ENCODE measurements at places on chromosomes 12 and 14. TPM values are rescaled to one million over a fixed set of nuclear protein-coding genes. Genes with fewer than 3 reads are reported as not detected.

DNA sequence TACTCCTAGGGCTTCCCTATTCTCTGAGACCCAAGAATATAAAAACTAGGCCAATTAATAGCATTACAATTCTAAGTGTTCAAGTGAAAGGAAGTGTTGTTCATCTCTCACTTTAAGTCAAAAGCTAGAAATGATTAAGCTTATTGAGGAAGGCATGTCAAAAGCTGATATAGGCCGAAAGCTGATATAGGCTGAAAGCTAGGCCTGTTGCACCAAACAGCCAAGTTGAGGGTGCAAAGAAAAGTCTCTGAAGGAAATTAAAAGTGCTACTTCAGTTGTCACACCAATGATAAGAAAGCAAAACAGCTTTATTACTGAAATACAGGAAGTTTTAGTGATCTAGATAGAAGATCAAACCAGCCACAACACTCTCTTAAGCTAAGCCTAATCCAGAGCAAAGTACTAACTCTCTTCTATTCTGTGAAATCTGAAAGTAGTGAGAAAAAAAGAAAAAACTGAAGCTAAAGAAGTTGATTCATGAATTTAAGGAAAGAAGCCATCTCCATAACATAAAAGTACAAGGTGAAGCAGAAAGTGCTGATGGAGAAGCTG lies 68.9 kb downstream of the SLC6A15 start:
- H3K36me3 ChIP-seq, result no peaks in the 10 kb centered on the region
- no peak overlapping the region for H3K27ac ChIP-seq
- DNase-seq, result no peak
- no peaks in the 10 kb centered on the region for H3K27me3 ChIP-seq
- no peaks in the 10 kb centered on the region for H3K4me1 ChIP-seq

DNA sequence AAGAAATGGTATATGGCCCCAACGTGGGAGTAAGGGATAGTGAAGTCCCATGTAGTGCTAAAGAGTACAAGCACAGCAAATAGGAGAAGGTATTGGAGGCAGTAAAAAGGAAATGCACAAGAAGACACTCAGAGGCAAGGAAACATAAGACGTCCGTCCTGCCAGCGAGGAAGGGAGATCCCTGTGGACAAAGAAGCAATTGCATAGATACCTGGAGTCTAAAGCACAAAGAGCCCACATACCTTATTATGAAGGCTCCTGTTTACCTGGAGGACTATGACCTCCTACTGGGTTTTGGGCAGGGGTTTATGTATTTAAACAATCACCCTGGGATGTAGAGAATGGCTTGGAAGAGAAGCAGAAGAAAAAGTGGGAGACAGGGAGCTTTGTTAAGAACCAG lies 341.2 kb upstream of the DCN start:
- DNase-seq, result no peak
- H3K36me3 ChIP-seq, result no peaks in the 10 kb centered on the region
- peaks cover 8% of the 10 kb centered on the region for H3K4me1 ChIP-seq
- H3K27me3 ChIP-seq, result no peaks in the 10 kb centered on the region
- H3K4me3 ChIP-seq, result no peak overlapping the region

Gene P3H3
- 55.7 TPM for total RNA-seq

- DNase-seq, result no peak
- no peaks in the 10 kb centered on the region for H3K36me3 ChIP-seq
- peaks cover 27% of the 10 kb centered on the region for H3K4me1 ChIP-seq
- H3K27ac ChIP-seq, result peak overlapping the region; percentile 73
- H3K27me3 ChIP-seq, result no peaks in the 10 kb centered on the region
Measured at GRCh38 chr12:92304371-92305055, 158.9 kb upstream of the BTG1 start.

Gene ACAD10
- total RNA-seq, result 37.5 TPM

Gene SMCO2
- 0.32 TPM for total RNA-seq

Gene HOXC11
- total RNA-seq, result not detected

Gene PXMP2
- 13.2 TPM for total RNA-seq

DNA sequence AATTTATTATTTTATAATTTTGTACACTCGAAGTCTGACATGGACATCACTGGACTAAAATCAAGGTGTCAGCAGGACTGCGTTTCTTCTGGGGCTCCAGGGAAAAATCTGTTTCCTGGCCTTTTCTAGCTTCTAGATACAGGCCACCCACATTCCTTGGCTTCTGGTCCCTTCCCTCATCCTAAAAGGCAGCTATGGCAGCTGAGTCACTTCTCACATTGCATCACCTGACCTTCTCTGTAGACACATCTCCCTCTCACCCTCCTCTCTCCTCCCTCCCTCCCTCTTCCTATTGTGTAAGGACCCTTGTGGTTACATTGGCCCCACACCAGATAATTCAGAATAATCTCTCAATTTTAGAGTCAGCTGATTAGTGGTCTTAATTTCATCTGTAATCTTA lies 92.4 kb downstream of the RPS6KA5 start:
- H3K4me3 ChIP-seq, result no peak overlapping the region
- no peak for DNase-seq
- H3K36me3 ChIP-seq, result 0 out of 2 replicates have a peak, but pooled peaks cover 2% of the 10 kb centered on the region
- no peak overlapping the region for H3K27ac ChIP-seq
- no peaks in the 10 kb centered on the region for H3K27me3 ChIP-seq

- no peak overlapping the region for H3K4me3 ChIP-seq
- no peaks in the 10 kb centered on the region for H3K27me3 ChIP-seq
- peaks cover 10% of the 10 kb centered on the region for H3K4me1 ChIP-seq
- H3K36me3 ChIP-seq, result no peaks in the 10 kb centered on the region
Measured at GRCh38 chr12:26090836-26091510, 33.9 kb downstream of the BHLHE41 start.

- peaks cover 5% of the 10 kb centered on the region for H3K27me3 ChIP-seq
- no peak for DNase-seq
- H3K36me3 ChIP-seq, result peaks cover 40% of the 10 kb centered on the region
- peak overlapping the region; percentile 4 for H3K27ac ChIP-seq
- no peak overlapping the region for H3K4me3 ChIP-seq
Measured at GRCh38 chr12:26773313-26774104, 59.5 kb downstream of the ITPR2 start.

DNA sequence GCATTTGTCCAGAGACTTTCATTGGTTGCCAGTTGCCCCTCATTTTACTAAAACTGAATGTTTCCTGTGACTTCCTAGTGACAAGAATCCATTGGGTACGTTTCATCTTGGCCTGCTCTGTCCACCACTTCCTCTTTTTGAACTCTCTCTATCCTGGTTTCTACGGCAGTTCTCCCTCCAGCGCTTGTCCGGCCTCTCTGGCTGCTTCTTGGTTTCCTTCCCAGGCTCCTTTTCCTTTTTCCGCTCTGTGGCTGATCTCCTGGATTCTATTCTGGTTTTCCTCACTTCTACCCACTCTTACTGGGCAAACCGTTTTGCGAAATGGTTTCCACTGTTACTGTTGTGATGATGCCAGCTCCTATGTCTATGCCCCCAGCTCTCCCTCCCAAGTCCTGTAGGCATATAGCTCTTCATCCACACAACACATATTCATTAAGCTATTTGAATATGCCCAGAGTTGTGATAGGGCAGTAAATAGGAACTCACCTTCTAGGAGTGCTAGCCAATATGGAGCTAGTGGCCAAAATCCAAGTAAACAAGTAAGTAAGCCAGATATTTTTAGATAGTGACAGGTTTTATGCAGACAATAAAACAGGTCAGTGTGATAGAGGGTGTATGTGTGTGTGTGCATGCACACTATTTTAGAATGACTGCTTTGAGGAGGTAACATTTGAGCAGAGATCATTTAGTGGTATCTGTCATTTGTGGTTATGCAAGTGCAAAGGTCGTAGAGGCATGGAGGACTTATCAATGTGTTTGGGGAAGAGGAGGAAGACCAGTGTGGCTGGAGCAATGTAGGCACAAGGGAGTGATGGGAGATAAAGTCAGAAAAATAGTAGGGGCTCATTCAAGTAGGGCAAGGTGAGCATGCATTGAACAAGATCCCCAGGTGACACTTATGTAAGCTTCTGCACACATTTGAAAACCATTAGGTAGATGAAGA lies 27.9 kb upstream of the CTDSP2 start:
- no peaks in the 10 kb centered on the region for H3K36me3 ChIP-seq
- no peaks in the 10 kb centered on the region for H3K27me3 ChIP-seq
- H3K27ac ChIP-seq, result no peak overlapping the region
- peaks cover 7% of the 10 kb centered on the region for H3K4me1 ChIP-seq
- no peak overlapping the region for H3K4me3 ChIP-seq

Gene KCNK10
- total RNA-seq, result 0.53 TPM

Gene PRB2
- not detected for total RNA-seq

DNA sequence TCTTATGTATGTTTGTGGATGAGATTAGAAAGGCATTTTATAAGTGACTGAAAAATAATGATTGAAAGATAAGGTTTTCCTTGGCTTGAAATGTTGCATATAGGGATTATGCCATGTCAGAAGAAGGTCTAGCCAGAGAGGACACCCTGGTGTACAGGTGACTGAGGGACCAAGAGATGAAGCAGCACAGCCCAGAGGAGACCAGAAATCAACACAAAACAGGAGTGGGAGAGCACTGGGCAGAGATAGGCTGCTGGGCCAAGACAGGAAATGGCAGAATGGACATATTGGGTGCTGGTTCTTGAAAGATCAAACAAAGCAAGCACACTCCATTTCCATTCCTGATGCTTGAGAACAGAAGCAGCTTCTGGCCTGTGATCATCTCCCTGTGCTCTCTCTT lies 24.4 kb upstream of the FRMD6 start:
- no peaks in the 10 kb centered on the region for H3K27me3 ChIP-seq
- DNase-seq, result no peak
- no peaks in the 10 kb centered on the region for H3K36me3 ChIP-seq

GRCh38 chr12:56099787-56100186 lies 4.6 kb upstream of the PA2G4 start:
- no peak overlapping the region for H3K4me3 ChIP-seq
- no peaks in the 10 kb centered on the region for H3K27me3 ChIP-seq
- peaks cover 8% of the 10 kb centered on the region for H3K4me1 ChIP-seq
- DNase-seq, result no peak

Gene NEUROD4
- total RNA-seq, result not detected

DNA sequence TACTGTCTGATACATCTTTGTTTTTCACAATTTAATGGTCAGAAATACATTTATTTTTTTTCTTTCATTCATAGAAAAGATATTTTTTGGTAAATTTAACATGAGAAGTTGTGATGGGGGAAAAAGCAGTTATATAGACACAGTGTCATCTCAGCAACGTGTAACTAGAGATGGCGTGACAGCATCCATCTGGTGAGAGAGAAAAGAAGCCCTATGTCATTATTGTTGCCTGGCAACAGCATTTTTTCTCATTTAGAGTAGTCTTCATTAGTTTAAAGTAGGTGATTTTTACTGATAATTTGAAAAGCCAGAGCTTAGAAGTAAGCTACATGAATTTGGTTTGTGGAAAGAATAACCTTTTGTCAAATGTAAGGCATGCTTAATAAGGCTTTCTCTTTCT lies 128.6 kb downstream of the ACSS3 start:
- DNase-seq, result no peak
- H3K36me3 ChIP-seq, result no peaks in the 10 kb centered on the region
- peaks cover 59% of the 10 kb centered on the region for H3K4me1 ChIP-seq
- peaks cover 27% of the 10 kb centered on the region for H3K27me3 ChIP-seq

- H3K4me1 ChIP-seq, result no peaks in the 10 kb centered on the region
- H3K36me3 ChIP-seq, result no peaks in the 10 kb centered on the region
- H3K27ac ChIP-seq, result no peak overlapping the region
- no peaks in the 10 kb centered on the region for H3K27me3 ChIP-seq
- no peak for DNase-seq
Measured at GRCh38 chr12:90013409-90013808, 304.8 kb upstream of the ATP2B1 start.

GRCh38 chr12:48934312-48934706 lies 9.0 kb upstream of the FKBP11 start:
- H3K4me1 ChIP-seq, result no peaks in the 10 kb centered on the region
- no peak for DNase-seq
- H3K4me3 ChIP-seq, result no peak overlapping the region
- H3K27ac ChIP-seq, result no peak overlapping the region

DNA sequence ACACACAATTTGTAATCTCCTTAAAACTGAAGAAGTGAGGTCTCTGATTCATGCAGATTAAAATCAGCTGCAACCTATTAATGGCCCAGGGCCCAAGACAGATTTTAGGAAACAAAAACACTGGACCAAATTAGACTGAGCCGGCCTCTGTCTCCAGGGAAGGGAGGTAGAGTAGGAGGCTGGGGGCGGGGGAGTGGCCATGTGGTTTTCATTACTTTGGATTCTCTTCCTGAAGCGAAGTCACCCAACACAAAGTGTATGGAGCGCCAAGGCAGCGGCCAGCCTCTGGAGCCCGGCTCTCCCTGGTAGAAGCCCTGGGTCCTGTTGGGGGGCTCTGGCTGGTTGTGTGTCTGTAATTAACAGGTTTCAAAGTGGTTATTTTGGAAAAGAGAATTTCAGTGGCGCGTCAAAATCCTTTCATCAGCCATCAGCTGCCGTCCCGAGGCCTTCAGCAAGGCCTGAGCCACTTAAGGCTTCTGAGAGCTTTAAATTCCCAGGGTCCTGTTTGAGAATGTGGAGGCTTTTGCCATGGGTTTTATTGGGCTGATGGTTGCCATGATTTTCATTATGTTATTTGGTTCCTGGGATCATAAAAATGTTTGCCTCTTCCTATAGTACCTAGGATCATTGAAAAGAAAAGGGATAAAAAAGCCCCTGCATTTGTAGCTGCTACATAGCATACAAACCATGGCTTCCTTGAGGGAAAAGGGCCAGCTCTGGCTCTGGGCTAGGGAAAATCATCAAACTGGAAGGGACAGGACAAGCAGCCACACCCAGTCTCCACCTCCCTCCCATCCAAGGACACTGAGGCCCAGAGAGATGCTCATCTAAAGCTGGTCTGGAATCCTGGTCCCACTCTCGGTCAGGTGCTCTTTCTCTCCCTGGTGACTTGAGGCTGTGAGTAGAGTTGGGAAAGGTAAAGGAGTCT lies 282.4 kb downstream of the ZFP36L1 start:
- no peaks in the 10 kb centered on the region for H3K27me3 ChIP-seq
- H3K4me3 ChIP-seq, result no peak overlapping the region
- no peak for DNase-seq
- no peaks in the 10 kb centered on the region for H3K36me3 ChIP-seq
- H3K4me1 ChIP-seq, result peaks cover 19% of the 10 kb centered on the region
- no peak overlapping the region for H3K27ac ChIP-seq

GRCh38 chr14:73913256-73913655 lies 26.6 kb downstream of the ZNF410 start:
- no peak for DNase-seq
- no peaks in the 10 kb centered on the region for H3K4me1 ChIP-seq
- H3K27me3 ChIP-seq, result no peaks in the 10 kb centered on the region
- peaks cover 55% of the 10 kb centered on the region for H3K36me3 ChIP-seq
- no peak overlapping the region for H3K27ac ChIP-seq
- no peak overlapping the region for H3K4me3 ChIP-seq

DNA sequence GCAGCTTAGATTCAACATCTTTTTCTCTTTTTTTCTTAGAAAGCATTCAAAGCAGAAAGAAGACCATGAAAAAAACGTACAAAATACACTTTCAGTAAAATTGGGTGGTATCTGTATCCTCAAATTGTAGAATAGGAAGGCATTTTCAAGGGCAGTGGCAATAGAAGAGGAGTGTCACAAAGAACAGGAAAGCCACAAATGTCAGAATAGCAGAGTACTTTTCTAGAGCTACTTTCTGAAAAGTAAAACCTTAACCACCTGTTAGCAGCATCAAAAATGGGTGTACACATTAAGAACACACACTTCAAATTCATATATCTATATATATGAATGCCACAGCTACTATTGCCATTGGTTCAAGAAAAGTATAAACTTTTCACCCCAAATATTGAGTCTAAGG lies 412.1 kb upstream of the DCN start:
- H3K36me3 ChIP-seq, result peaks cover 9% of the 10 kb centered on the region
- H3K27me3 ChIP-seq, result no peaks in the 10 kb centered on the region
- no peaks in the 10 kb centered on the region for H3K4me1 ChIP-seq
- H3K4me3 ChIP-seq, result no peak overlapping the region

- H3K4me3 ChIP-seq, result no peak overlapping the region
- peaks cover 15% of the 10 kb centered on the region for H3K4me1 ChIP-seq
- DNase-seq, result no peak
- H3K27ac ChIP-seq, result no peak overlapping the region
Measured at GRCh38 chr12:77368379-77368778, 303.0 kb upstream of the E2F7 start.
